ENCODE measurements at places on chromosomes 2 and 18.

DNA sequence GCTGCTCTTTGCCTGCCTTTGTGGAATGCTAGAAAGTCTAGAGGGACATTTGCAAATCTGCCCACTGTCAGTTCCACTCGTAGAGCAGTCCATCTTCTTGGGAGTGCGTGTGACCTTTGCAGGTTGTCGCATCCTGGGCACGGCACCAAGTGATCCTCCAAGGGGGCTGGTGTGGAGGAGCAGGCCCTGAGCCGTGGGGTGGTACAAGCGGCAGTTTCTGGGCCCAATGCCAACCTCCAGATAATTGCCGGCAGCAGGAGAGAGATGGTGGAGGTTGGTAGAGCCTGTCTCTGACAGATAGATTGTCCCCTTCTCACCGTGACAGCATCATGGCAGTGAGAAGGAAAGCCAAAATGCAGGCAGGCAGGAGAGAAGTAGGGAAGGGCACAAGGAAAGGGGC is 150.7 kb upstream of the SLC14A2 start:
- no peak for DNase-seq

- DNase-seq: no peak
Measured at GRCh38 chr2:147495734-147496133, 349.1 kb upstream of the ACVR2A start.

DNA sequence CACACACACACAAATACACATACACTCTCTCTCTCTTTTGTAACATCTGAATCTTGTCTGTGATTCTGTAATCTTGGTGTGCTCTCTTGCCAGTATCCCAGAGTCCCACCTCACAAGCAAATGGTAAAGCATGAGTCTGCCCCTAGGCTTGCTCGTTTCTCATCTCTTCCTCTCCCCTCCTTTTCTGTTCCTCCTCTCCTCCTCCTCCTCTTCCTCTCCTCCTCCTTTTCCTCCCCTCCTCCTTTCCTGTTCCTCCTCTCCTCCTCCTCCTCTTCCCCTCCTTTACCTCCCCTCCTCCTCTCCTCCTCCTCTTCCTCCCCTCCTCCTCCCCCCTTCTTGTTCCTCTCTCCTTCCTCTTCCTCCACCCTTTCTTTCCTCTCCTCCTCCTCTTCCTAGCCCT is 59.0 kb downstream of the TNFRSF11A start:
- no peak for DNase-seq

GRCh38 chr2:178379162-178380004 is 71.6 kb downstream of the PRKRA start:
- DNase-seq: no peak

DNA sequence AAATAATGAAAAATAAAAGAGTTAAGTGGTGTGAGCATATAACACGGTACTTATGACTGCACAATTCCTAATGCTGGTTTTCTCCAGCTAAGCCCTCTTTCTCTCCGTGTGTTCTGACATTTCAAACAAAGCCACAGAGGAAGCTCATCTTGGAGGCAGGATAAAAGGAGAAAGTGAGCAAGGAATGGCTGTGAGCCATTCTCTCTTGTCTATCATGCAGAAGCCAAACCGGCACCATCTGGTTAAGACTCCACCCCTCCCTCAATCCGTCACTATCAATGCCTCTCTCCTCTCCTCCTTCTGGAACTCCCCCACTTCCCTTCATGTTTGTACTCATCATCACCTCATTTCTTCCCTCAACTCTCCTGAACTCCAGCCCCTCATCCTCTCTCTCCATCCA is 210.4 kb downstream of the TMEM163 start:
- no peak for DNase-seq

- no peak for DNase-seq
Measured at GRCh38 chr2:133837441-133838094, 269.3 kb upstream of the NCKAP5 start.

DNA sequence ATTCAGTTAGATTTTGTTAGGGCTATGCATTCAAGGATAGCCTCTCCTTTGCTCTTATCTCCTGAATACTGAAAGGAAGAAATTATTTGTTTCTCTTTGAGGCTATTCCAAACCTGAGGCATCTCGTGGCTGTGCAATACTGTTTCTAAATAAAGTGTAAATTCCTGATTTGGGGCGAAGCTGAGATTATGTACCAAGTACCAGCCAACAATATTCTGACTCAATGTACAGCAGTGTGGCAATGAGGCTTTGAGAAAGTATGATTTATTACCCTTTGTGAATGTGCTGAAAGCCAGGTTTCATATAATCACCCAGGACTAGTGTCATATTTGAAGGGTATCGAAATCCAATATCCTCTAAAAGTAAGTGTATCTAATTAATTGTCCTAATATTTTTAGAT is 113.5 kb downstream of the MEIS1 start:
- DNase-seq: no peak

DNA sequence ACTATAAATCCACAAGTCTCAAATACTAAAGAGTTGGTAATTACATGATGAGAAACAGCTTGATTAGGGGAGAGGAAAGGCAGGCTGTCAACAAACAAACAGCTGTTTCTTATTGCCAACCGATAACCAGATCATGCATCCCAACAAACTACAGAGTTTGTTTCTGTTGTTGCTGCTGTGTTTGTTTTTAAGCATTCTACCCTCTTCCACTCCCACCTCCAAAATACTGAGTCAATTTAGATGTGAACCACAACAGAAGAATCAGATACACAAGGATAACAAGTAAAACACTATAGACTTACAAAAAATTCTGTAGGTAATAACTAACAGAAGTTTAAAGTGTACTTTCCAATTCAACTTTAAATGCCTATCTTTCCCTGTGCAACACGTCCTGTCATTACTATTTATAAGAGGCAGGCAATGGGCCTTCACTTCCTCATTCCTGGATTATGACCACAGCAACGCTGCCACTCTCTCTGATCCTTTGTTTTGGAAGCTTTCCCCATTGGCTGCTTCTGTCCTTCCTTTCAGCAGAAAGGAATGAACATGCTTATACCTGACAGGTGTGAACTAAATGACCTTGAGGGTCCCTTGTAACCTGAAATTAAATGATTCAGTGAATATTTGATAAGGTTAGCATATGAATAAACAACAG is 152.0 kb downstream of the SRBD1 start:
- no peak for DNase-seq

DNA sequence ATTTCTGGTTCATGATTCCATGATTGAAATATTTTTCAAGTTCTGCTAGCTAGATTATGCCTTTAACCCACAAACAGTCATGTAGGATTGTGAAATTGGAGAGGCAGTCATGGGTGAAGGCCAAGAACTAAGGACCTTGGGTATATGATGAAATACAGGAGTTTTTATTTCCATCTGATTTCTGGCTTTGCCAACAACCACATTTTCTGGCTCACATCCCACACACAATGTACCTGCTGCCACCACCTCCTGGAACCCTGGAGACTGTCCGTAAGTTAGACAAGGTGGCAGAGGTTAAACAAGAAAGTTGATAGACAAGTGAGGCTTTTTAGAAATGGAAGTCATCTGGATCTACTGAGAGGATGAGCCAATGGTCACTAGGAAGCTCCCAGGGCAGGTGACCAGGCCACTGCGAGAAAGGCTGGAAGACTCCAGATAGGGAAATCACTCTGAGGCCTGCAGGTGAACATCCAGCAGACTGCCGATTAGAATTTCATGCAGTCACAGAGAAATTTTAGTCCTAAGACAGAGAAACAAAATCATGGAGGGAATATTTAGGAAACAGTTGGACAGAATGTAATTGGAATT is 402.0 kb downstream of the ALK start:
- no peak for DNase-seq

- DNase-seq: no peak
Measured at GRCh38 chr2:234363011-234363487, 133.8 kb downstream of the ARL4C start.

GRCh38 chr2:200523158-200523557 is 2.8 kb upstream of the SGO2 start:
- no peak for DNase-seq

DNA sequence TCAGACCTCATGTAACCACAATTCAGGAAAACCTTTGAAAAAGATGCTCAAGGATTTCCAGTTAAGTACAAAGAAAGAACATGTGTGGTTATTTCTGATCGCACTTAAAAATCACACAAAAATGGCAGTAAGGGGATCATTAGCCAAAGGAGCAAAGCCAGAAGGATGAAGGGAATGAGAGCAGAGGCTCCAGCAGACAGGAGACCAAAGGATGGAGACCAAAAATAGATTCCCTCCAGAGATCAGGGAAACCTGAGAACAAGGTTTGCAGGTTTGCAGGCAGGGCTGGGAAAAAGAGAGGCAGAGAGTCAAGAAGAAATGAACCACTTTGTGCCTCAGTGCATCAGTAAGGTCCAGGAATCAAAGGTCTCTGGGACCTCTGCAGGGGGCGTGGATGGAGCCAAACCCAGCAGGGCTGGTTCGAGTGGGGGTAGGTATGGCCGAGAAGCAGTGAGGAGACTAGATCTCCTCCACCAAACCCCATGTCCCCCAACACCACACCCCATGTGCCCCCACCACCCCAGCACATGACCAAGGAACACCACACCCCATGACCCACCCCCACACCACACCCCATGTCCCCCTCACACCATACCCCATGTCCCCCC is 98.5 kb upstream of the GPC1 start:
- DNase-seq: no peak

GRCh38 chr2:23298551-23298950 is 86.4 kb upstream of the KLHL29 start:
- no peak for DNase-seq

DNA sequence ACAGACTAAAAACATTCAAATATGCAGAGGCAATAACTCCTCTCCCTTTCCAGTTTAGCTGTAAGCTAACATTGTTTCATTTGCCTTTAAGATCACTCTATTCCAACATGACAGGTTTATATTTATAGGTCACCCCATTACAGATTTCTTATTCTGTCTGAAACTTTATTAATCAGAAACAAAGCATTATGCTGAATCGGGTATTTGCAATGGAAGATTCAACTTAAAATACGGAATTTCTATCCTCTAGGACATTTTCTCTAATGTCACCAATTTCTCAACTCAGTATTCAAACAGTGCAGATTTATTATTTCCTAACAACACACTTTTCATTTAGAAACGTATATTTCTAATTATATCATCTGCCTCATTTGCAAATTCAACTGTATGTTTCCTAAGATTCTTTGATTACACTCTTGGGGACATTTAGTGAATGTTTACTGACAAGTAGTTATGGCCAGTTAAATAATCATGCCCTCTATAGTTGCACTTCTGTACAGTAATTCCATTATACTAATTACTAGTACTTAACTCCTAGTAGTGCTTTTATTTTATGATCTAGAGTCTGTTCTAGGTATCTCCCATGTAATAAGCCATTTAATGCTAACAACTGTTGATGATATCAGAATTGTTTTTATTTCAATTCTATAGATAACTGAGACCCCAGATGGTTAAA is 358.1 kb downstream of the ERBB4 start:
- no peak for DNase-seq

GRCh38 chr2:27887830-27888229 is 2.4 kb downstream of the RBKS start:
- no peak for DNase-seq

- no peak for DNase-seq
Measured at GRCh38 chr2:19810637-19811036, 91.1 kb downstream of the TTC32 start.

- no peak for DNase-seq
Measured at GRCh38 chr2:181780657-181781056, 100.3 kb upstream of the NEUROD1 start.

DNA sequence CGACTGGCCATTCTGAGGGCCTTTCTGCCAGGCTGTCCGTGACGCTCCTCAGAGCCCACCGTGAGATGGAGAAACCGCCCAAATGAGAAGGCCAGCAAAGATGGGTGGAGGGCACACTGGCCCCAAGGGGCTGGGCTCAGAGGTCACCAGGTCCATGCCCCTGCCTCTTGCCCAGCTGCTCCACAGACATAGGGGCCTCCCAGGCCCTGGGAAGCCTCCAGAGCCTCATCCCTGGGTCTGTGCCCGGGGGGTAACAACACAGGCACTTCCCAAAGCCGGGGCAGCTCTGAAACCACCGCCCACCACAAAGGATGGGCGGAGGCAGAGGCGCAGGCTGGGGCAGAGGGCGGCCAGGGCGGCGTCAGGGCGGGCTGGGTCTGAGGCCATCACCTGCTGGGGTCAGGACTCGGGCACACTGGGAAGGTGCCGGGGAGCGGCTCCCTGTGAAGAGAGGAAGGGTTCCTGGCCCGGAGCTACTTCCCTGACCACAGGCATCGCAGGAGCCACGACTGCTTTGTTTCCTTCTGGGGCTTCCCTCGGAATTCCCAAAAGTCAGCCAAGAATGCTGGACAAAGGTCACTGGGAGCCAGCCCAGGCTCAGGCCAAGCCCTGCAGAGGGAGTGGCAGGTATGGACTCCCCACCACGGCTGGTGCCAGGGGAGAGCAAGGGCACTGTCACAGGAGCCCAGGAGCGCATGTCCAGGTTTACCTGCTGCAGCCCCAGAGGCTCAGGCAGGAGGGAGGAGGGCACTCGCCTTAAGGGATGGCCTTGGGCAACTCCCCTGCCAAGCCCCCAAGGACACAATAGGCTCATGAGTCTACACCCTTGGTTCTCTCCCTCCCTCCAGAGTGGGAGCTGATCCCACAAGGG is 9.4 kb downstream of the CYP26B1 start:
- no peak for DNase-seq

- no peak for DNase-seq
Measured at GRCh38 chr2:96264656-96265348, 995 bp downstream of the TMEM127 start.

- DNase-seq: no peak
Measured at GRCh38 chr18:6729247-6730091, at the start of gene ARHGAP28. Gene ARHGAP28, plus strand, starts transcription at chr18:6729716. Its CDS starts 106 bp downstream, at chr18:6729822.

- no peak for DNase-seq
Measured at GRCh38 chr18:63180971-63181376, 138.6 kb downstream of the BCL2 start.

GRCh38 chr2:9897846-9898245 is 53.6 kb upstream of the GRHL1 start:
- DNase-seq: no peak

DNA sequence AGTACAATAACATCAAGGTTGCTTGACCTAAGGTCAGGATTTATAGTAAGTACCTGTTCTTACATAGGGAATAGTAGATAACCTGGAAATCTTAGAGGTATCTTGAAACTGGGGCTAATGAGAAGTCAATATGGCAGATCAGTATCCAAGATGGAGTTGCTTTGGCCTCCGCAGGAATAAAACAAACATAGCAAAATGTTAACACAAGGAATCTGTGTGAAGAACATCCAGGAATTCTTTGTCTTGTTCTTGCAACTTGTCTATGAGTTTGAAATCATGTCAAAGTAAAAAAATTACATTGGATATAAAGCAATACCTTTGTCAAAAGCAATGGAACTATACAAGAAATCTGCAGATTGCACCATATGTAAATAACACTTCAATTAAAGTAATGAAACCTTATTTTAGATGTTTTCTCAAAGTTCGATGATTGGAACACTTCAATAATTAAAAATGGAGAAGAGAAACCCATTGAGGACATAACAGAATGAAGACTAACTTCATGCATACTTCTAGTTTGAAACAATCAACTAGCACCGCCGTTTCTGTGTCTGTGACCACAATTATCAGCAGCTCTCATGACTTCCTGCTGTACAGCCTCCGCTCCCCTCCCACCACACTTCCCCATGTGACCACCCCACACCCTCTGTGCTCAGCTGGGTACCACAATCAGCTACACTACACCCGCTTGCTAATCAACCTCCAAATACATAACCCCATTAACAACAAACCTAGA is 27.6 kb downstream of the C2orf76 start:
- DNase-seq: no peak

Measured in stimulated activated CD4-positive, alpha-beta T cell treated with anti-CD3 and anti-CD28 coated beads, Interleukin-1b, Interleukin-23, amount 100 ng/mL, for 24 hours (primary cell).